ENCODE measurements at places on chromosomes 2 and 18. TPM values are rescaled to one million over a fixed set of nuclear protein-coding genes. Genes with fewer than 3 reads are reported as not detected.

Gene SERPINB12
- not detected for total RNA-seq

Gene FABP1
- total RNA-seq, result not detected

- DNase-seq, result no peak
- H3K27me3 ChIP-seq, result no peaks in the 10 kb centered on the region
- no peak overlapping the region for H3K27ac ChIP-seq
- no peak overlapping the region for H3K4me3 ChIP-seq
- no peaks in the 10 kb centered on the region for H3K4me1 ChIP-seq
Measured at GRCh38 chr18:13369756-13370510, 151.4 kb downstream of the LDLRAD4 start.

Gene LIMS3
- total RNA-seq, result 0.26 TPM

GRCh38 chr18:26457611-26458353 is 90.6 kb downstream of the KCTD1 start:
- DNase-seq, result no peak
- no peak overlapping the region for H3K27ac ChIP-seq
- 0 out of 2 replicates have a peak, but pooled peaks cover 4% of the 10 kb centered on the region for H3K4me1 ChIP-seq
- H3K27me3 ChIP-seq, result no peaks in the 10 kb centered on the region
- no peaks in the 10 kb centered on the region for H3K36me3 ChIP-seq
- H3K4me3 ChIP-seq, result no peak overlapping the region

Gene RNF152
- total RNA-seq, result 0.07 TPM
